ENCODE measurements at places on chromosomes 1 and 21.

DNA sequence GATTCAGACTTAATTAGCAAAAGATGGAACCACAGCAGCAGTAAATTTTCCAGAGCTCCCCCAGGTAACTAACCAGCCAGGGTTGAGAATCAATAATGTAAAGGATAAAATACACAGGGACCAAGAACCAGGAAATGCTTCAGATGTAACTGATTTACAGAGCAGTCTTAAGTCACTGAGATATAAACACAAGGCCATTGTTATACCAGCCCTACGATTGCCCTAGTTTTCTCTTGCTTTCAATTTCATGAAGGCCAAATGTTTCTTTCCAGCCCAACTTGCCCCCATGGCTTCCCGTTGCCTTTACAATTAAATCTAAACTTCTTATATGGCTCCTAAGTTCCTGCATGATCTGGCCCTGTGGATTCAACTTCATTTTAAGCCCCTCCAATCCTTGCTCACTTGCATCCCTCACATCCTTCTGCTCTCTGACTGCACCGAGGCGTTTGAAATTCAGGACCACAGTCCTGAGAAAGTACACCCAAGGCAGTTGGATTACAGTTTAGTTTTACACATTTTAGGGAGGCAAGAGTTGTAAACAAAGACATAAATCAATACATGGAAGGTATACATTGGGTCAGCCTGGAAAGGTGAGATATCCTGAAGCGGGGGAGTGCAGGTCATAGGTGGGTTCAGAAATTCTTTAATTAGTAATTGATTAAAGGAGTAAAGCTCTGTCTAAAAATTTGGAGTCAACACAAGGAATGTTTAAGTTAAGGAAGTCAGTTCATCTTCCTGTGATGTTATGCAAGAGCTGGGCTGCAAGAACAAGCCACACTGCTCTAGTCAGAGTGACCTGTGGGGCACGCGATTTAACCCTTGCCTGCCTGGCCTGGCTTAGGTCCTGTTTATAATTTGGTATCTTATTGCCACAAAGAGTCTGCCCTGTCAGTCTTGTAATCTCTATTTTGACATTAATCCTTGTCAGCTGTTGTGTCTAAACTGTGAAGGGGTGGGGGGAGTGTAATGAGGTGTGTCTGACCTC is 69.9 kb upstream of the COG2 start:
- DNase-seq, result no peak

- no peak for DNase-seq
Measured at GRCh38 chr1:30049748-30050296, 673.6 kb downstream of the MATN1 start.

DNA sequence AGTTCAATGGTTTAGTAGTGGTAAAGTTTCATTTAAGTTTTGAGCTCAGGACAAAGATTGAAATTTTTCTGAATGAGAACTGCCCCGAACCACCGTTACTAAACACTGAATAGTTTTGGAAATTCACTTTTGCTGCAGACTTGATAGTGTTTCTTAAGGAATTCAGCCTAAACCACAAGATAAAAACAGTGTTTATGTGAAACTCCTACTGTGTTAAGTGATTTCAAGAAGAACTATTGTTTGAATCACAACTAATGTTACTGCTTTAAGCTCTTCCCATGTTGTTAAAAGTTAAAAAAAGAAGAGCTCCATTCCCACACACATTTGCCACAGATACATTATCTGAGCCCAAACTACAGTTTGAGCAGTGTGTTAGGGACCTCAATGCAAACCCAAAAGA is 159.2 kb downstream of the DYRK1A start:
- DNase-seq, result no peak

DNA sequence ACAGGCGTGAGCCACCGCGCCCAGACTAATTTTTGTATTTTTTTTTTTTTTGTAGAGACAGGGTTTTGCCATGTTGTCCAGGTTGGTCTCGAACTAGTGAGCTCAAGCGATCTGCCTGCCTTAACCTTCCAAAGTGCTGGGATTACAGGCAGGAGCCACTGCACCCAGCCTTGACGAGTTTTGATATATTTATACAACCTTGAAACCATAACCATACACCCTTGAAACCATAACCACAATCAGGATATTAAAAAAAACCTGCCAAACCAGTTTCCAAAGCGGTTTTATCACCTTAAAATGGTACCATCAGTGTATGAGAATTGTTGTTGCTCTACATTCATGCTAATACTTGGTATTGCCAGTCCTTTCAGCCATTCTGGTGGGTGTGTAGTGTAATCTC is 3.7 kb upstream of the PHACTR4 start:
- DNase-seq, result no peak

DNA sequence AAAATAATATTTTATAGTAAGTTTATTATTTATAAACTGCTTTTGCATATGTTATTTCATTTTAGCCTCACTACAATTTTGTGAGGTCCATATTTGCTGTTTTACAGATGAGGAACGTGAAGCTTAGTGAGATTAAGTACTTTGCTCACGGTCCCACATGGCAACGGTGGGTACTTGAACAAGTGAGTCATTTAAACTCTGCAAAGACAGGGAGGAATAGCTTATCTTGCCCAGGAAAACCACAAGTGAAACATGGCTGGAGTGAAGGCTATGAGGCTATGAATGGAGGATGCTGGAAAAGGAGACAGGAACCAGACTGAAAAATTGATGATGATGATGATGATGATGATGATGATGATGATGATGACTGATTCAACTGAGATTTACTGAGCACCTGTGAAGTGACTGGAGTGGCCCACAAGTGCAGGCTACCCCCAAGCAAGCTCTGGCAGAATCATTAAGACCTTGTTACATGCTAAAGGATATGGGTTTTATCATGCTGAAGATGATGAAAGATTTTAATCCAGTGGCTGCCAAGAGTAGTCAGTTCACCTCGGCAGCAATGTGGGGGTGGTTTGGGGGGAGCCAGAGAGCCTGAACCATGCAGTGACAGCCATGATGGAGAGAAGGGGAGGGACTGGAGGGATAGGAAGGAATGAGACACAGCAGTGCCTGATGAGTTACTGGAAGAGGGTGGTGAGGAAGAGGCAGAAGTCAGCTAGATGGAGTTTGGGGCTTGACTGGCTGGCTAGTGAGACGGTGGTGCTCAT is 1.4 kb upstream of the ABCA4 start:
- no peak for DNase-seq

DNA sequence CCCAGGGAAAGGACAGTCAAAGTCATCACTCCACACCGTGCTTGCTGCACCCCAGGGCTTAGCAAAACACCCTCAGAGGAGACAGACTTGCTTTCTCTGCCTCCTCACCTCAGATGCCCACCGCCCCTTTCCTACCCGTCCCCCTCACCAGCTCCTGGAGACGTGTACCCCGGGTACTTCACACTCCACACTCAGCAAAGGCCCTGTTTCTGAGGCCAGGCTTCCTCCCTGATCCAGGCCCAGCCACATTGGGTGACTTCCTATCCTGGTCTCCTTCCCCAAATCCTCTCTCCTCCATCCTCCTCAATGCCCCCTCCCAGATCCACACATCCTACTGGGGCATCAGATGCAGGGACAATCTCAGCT is 116.7 kb downstream of the DMRTB1 start:
- DNase-seq, result no peak

- DNase-seq, result peak; percentile 58
Measured at GRCh38 chr1:19661721-19662228, 2.9 kb upstream of the HTR6 start.

- peak; percentile 49 for DNase-seq
Measured at GRCh38 chr1:89701746-89702241, 68.9 kb downstream of the LRRC8C start.
